ENCODE measurements at places on chromosomes 5 and 9.

DNA sequence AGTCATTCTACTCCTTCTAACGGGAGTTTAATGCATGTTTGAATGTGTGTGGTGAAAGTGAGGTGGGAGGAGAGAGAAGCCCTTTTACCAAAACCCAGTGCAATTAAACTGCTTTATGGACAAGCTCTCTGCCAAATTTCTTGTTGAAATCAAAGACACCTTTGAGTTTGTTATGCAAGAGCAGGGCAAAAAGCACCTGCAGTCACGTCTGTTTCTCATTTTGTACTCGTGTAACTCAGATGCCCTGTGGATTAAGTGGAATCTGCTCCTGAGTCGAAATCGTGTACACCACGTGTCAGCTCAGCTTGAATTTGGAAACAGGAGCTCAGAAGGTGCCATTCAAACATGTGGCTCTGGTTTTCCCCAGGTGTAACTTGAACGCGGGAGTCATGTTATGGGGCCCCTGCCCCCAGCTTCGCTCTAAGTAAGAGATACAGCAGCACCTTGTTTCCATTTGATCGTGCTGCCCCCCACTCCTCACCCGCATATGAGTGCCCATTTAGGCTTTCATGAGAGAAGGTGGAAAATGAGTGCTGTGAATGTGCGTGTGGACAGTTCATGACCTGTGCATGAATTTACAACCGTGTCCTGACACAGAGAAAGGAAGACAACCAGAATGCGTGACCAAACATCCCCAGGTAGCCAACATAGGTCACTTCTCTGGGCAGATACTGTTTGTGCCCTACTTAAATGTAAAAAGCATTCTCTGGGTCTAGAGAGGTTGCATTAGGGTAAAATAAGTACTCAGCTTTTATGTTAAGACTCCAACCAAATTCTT is 347.0 kb upstream of the SLC30A5 start:
- no peak for DNase-seq

DNA sequence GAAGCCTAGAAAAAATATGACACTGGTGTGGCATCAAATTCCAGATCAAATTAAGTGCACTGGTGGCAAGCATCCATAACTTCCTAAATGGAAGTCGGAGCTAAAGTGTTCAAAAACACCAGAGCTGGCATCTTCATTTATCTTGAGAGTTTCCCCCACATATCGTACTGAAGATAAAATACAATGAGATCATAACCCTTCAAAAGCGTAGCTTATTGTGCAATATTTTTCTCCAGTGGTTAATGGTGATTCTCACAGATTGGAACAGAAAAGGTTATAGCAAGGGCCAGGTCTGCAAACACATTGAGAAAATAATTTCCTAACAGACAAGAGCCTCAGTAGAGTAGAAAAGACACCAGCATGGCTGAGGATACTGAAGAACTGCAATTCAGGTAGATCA is 147.6 kb downstream of the SEMA5A start:
- no peak for DNase-seq

GRCh38 chr9:131697097-131697496 is 42.8 kb downstream of the RAPGEF1 start:
- no peak for DNase-seq

- no peak for DNase-seq
These were observed 4.4 kb upstream of the SMIM3 start for GRCh38 chr5:150774145-150774544.

- DNase-seq, result no peak
These were observed 457.3 kb upstream of the ARRDC3 start for GRCh38 chr5:91840412-91840811.

GRCh38 chr9:4792054-4792571 is 631 bp upstream of the RCL1 start:
- DNase-seq, result no peak

- DNase-seq, result no peak
These were observed 12.1 kb downstream of the ADAM19 start for GRCh38 chr5:157563373-157563928.

DNA sequence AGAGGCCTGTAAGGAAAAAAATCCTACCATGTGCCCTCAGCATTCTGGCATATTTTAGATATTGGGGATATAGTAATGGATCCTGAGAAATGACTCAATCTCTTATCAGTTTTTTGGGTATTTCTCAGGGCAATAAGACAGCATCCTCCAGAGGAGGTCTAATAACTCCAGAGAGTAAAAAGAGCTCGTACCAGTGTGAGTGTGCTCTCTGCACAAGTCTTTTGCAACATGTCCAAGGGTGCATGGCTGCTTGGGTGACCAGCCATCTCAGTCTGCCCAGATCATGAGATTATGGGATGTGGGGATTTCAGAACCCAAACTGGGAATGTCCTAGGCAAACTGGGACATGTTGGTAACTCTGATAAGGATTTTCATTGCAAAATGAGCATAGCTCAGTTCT is 15.3 kb downstream of the ASPN start:
- DNase-seq, result no peak

DNA sequence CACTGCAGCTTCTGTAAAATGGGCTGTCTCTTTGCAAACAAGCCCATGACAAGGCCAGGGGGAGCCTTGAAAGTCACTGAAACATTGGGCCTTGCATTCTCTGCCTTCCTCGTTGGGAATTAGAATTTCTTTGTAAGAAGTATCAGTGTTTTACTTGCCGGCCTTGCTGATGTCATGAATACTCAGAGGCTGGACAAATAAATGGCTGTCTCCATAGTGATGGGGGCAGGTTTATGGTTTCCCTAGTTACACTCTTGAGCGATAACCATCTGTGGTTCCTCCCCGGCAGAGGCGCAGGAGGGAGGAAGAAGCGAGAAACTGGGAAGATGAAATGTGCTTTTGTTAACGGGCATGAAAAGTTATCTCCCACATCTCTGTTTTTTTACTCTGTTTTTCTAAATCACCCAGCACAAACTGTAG is 272.7 kb upstream of the PANK3 start:
- DNase-seq, result peak; percentile 71

GRCh38 chr5:59583810-59584562 is 309.5 kb downstream of the PDE4D start:
- no peak for DNase-seq

DNA sequence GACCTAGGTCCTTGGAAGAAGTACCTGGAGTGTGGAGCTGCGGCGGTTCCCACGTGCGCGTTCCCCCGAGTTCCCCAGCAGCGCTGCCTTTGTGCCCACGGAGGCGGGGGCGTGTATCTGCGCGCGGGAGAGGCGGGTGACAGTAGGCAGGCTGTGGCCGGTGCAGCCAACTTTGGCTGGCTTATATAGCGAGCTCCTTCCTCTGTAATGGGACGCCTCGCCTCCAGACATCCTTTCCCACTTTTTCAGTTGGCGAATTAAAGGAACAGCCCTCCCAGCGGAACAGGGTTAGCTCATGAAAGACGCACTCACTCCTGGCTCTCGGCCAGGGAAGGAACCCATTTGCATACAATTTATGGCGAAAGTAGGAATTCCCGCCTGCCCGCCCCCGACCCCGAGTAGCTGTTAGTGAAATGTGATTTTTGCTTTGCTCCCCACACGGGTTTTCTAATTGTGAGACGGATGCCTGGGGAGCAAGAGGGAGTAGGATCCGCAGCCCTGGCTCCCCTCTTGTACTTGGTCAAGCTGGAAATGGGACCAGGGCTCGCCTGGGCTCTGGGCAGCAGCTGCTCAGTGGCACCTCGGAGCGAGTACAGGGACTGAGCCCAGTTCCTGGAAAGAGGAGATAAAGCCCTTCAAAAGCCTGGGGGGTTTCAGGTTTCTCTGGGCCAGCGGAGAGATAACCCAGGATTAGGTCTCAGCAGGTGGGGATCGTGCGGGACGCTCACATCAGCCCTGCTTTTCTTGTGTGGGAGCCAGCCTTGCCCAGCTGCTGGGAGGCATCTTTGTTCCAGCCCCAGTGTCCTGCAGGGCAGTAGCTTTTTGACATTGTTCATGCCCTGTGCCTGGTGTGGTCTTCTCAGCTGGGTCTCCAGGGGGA is at the start of gene TNC:
TSS of gene TNC (minus strand) at position 159 of the 880 bp plus-strand sequence. CDS start 27,139 bp downstream, outside the sequence.
- DNase-seq, result no peak

GRCh38 chr5:124842725-124843595 is 96.5 kb upstream of the ZNF608 start:
- DNase-seq, result no peak

DNA sequence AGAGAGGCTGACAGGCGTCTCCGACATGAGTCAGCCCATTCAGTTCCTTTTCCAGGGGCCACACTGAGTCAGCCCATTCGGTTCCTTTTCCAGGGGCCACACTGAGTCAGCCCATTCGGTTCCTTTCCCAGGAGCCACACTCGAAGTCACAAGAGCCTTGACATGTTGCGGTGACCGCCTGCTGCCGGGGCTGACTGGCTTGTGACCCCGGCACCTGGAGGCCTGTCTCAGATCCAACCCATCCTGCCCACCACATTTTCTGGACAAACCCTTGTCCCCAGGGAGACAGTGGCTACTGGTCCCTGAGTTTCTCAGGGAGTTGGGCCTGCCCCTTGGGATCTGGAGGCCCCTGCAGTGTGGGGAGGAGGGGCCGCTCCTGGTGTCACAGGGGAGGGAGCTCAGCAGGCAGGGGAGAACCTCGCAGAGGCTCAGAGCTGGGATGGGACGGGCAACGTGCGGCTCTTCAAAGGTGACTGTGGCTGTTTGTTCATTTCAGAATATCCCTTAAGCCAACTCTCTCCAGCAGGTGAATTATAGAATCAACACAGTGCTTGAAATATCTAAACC is 40.5 kb upstream of the LPCAT1 start:
- DNase-seq, result no peak

DNA sequence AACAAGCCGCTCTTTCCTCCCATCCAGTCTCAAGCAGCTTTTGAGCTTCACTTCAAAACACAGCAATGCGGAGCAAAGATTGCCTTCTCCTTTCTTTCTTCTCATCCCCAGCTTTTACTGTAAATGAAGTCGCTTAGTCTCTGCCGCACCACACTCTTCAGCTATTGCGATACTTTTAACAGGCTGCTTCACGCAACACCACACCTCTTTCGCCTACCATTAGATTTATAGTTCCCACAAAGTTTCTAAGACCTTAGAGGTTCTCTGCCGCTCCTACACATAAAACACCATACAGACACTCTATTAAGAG is 711 bp downstream of the PGGT1B start:
- no peak for DNase-seq

DNA sequence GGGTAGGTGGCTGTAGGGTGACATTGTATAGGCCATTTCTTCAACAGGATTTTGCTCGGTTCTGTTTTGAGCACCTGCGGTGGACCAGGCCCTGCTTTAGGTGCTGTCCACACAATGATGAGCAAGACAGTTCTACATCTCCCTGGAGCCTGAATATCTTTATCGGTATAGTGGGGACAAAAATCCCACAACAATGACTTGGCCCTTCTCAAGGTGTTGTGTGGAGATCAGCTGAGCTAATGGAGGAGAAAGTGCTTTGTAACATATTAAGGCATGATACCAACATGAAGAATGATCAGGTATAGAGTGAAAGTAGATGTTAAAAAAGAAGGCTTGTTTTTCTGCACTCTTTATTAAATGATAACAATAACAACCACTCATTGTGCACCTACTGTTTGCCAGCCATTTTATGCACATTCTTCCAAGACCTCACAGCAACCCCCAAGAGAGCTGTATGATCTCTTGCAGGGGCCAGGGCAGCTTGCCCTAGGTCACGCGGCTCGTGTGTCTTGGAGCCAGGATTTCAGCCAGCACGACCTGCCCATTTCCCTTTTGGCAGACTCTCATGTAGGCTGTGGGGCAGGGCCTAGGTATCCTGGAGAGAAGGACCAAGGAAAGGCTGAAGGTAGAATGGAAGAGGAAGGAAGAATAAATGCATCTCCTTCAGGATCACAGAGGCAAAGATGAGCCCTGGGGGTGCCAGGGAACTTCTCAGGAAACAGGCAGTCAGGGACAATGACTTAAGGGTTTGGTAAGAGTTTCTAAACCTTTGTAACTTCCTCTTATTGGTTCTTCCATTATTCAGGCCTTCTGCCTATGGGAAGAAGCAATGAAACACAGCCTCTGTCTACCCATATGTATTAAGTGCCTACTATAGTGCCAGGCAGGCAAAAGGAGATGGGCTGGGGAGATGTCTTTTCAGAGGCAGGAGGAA is 50.0 kb upstream of the PPARGC1B start:
- DNase-seq, result no peak

DNA sequence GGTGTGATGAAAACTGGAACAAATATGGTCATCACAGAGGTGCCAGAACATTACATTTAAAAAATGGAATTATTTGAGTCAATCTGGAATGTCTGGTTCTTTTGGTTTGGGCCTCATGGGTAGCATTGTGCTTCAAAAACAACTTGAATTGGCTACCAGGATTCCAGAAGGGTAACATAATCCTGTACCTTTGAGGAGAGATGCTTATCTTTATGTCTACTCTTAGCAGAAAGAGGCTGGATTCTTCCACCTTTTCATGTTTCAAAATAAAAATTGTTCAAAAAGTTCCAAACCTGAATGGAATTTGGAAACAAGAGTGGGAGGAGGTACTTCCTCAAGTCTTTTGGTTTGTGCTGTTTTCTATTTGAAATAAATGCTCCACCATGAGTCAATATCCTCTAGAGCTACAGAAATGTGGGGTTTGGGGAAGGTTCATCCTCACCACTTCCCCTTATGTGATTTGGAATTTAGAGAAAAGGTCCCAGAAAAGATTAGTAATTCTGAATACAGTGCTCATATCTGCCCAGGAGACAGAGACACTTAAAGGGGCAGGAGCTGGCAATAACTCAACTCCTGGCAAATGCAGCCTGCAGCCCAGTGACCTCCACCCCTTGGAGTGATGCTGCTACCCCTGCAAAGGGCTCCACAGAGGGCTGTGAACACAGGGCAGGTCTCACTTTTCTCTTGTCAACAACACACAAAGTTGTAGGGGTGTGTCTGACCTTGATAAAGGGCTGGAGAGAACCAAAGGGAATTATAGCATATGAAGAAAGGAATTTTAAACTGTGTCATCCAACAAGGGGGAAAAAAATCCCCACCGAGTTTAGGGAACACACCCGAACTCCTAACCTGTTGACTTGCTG is 272.8 kb downstream of the CWC27 start:
- no peak for DNase-seq

DNA sequence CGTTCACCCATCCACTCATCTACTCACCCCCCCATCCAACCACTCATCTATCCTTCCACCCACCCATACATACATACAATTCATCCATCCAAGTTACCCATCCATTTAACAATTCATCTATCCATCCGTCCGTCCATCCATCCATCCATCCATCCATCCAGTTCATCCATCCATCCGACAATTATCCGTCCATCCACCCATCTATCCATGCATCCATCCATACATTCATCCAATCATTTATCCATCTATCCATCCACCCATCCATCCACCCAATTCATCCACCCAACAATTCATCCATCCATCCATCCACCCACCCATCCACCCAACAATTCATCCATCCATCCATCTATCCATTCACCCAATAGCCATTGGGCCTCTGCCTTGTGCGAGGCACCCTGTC is 173.2 kb upstream of the MVB12B start:
- DNase-seq, result no peak

All from activated CD4-positive, alpha-beta T cell treated with anti-CD3 and anti-CD28 coated beads, Interleukin-2, amount 50 U/mL, for 16 hours (primary cell).